ENCODE measurements at places on chromosomes 6 and 20.

DNA sequence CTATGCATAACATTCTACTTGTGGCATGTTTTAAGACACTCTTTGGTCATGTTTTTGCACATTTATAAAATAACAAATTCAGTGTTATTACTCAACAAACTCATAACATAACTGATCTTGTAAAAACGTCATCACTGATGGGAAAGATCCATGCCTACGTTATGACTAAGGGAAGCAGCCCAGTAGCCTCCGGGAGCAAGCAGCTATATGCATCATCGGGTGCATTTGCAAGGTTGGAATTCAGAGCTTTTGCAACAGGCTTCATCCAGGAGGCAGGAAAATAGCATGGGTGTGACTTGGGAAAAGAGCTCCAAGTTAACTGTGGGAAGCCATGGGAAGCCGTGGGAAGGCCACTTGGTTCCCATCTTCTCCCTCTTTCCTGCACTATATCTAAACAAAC is 271.6 kb upstream of the SGK1 start:
- no peak for DNase-seq

DNA sequence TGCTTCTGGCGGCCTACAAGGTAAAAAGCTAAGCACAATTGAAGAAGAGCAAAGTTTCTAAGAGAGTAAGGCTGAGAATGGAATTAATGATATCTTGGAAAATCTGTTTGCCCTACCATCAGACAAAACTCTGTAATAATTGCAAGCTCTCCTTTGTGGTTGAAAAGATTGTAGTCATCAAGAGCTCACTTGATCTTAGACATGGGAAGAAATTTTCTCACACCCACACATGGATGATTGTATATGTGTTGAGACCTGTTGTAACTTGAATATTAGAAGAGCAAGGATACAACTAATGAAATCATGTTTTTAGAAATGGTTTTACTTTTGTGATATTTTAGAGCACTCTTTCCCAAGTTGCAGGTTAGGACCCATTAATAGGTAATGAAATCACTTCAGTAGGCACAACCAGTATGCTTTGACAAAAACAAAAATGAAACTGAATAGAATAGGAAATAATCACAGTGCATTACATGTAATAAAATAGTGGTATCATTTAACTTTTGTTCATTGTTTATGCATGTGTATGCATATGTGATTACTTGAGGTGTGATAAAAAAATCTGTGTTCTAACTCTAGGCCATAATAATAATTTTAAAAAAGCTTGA is 14.0 kb downstream of the DCBLD1 start:
- DNase-seq: no peak

GRCh38 chr20:46285072-46285471 is 23.2 kb downstream of the CDH22 start:
- DNase-seq: no peak

- no peak for DNase-seq
These were observed 2.2 kb upstream of the TOMM6 start for GRCh38 chr6:41785254-41785653.

DNA sequence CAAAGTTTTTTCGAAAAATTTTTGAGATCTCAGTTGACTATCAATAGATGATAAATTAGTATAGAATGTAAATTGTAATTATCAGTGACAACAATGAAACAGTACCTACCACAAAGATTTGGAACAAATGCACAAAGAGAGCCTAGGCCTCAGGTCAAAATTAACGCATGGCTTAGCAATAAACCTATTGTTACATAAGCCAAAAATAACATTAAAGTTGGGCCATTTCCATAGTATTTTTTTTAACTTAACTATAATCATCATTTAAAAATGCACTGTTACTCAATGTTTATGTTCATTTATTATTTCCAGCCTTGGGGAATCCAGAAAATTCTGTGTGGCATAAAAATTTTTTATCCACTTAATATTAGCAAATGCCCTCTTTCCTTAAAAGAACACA is 117.0 kb downstream of the EPB41L2 start:
- no peak for DNase-seq

DNA sequence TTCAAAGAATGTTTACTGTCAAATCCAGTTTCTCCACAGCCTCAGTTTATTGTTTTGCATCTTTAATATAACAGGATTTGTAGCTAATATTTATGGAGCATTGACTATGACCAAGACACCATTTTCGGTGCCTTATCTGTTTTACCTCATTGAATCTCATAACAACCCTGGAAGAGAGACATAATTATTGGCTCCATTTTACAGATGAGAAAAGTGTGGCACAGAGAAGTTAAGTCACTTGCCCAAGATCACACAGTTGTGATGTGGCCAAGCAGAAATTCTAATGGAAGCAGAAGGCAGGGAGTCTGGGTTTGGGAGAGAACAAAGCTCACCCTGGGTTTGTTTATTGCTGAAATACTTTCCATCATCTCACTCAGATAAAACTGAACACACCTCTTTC is 17.5 kb upstream of the NFATC2 start:
- no peak for DNase-seq

GRCh38 chr20:41293269-41294037 is 24.1 kb downstream of the ZHX3 start:
- DNase-seq: no peak

- DNase-seq: no peak
These were observed 7.7 kb downstream of the ZHX3 start for GRCh38 chr20:41309817-41310216.

DNA sequence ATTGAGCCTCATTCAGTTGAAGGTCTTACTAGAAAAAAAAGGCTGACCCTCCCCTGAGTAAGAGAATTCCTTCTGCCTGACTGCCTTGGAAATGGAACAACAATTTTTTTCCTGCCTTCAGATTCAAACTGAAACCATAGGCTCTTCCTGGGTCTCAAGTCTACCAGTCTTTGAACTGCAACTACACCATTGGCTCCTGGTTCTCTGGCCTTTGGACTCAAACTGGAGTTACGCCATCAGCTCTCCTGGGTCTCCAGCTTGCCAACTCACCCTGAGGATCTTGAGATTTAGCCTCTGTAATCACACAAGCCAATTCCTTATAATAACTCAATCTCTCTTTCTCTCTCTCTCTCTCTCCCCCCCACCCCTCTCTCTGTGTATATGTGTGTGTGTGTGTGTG is 36.0 kb upstream of the SNX9 start:
- no peak for DNase-seq

DNA sequence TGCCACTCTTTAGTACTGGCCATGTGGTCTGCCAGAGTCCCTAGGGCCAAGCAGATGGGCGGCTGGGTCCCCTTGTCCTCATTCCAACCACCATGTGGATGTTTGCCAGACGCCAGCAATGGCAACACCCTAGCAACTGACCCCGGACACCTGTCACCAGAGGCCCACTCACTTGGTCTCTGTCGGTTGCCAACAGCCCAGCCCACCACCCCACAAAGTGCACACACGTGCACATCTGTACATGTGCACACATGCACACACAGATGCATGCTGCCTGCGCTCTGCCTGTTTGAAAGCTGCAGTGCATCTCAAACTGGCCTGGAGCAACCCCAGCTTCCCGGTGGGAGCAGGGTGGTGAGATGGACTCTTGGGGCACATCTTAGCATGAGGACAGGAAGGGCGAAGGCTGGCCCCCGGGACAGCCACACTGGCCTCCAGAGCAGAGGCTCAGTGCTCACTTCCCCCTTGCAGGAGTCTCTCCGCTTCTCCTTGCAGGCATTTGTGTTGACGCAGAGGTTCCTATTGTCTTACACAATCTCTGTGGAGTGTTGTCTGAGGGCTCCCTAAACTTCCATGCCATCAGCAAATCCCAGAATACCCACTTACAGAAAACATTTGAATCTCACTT is 54.0 kb downstream of the PSMG4 start:
- no peak for DNase-seq

DNA sequence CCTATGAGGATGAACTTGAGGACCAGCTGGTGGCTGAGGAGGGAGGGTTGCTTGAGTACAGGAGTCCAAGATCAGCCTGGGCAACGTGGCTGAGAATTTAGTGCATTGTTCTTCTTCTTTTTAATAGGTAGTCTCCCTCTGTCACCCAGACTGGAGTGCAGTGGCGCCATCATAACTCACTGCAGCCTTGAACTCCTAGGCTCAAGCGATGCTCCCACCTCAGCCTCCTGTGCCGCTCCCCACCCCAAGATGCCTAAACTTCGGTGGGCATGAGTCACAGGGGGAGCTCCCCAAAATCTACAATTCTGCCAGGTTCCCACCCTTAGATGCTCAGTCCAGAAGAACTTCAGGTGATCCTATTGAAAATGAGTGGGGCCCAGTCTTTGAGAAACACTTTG is 21.4 kb downstream of the FAM50B start:
- DNase-seq: no peak

- DNase-seq: no peak
These were observed 202.0 kb upstream of the RNF24 start for GRCh38 chr20:4217349-4217841.

DNA sequence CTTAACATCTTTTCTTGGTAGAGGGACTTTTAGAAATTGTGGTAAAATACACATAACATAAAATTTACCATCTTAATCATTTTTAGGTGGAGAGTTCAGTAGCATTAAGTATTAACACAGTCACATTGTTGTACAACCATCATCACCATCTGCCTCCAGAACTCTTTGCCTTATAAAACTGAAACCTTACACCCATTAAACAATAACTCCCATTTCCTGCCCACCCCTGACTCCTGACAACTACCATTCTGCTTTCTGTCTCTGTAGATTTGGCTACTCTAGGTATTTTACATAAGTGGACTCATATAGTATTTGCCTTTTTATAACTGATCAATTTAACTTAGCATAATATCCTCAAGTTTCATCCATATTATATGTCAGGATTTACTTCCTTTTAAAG is 88.7 kb downstream of the ZHX3 start:
- no peak for DNase-seq

- no peak for DNase-seq
These were observed 48.7 kb downstream of the EYA4 start for GRCh38 chr6:133289733-133290306.

DNA sequence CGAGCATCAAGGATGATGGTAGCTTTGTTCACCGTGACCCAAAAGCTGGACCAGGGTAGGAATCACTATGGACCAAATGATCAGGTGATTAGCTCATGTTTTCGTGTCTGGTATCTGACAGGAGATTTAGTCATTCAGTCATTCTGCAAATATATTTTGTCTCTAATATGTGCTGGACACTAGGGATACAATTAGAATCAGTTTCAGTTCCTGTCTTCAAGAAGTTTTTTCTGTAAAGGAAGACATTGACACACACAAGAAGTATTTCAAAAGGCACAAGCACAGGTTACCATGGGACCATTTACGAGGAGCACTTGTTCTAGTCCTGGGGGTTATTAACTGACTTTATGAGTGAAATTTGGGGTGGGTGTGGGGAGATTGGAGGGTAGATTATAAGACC is 244.9 kb downstream of the HIVEP2 start:
- DNase-seq: no peak

DNA sequence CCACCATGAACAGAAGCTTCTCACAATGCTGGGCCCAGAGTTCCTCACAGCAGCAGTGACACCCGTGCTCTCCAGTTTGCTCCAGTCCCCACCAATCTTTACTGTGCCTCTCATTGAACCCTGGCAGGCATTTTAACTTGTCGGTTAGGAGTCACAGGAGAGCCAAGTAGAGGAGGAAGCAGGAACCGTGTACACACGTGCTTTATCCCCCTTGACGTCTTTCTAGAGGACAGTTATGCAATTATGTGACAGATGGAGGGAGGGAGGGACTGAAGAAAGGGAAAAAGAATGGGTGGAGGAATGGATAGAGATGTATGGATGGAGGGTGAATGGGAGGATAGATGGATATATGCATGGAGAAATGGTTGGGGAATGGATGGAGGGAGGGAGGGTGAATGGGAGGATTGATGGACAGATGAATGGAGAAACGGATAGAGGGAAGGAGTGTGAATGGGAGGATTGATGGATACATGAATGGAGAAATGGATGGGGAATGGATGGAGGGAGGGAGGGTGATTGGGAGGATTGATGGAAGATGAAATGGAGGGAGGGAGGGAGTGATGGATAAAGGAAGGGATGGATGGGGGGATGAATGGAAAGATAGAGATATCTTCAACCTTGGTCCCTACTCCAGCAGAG is 26.0 kb downstream of the RBM38 start:
- DNase-seq: no peak

GRCh38 chr6:128694303-128695009 is 174.1 kb upstream of the PTPRK start:
- no peak for DNase-seq

DNA sequence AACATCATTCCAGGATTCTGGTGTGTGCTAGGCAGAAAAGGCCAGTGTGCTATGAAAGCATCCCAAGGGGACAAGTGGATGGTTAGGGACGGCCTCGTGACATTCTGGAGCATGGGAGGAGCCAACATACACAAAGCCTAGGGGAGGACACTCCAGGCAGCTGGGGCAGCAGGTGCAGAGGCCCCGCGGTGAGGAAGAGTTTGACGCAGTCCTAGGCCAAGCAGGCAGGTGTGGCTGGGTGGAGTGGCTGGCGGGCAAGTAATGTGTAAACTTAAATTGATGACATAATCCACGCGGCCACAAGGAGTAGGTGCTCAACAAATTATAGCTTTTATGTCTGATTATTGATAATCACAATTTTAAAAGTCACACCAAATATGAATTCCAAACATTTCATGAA is 93.6 kb downstream of the TMEM242 start:
- DNase-seq: no peak

DNA sequence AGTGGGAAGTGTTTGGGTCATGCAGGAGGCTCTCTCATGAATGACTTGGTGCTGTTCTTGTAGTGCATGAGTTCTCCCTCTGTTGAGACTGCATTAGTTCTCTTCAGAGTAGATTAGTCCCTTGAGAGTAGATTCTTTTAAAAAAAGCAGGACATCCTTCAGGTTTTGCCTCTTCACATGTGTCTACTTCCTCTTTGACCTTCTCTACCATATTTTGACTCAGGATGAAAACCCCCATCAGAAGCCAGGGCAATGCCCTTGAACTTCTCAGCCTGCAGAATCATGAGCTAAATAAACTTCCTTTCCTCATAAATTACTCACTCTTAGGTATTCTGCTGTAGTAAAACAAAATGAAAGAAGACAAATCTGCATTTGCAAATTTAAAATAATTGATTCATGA is 170.3 kb downstream of the CD109 start:
- no peak for DNase-seq

DNA sequence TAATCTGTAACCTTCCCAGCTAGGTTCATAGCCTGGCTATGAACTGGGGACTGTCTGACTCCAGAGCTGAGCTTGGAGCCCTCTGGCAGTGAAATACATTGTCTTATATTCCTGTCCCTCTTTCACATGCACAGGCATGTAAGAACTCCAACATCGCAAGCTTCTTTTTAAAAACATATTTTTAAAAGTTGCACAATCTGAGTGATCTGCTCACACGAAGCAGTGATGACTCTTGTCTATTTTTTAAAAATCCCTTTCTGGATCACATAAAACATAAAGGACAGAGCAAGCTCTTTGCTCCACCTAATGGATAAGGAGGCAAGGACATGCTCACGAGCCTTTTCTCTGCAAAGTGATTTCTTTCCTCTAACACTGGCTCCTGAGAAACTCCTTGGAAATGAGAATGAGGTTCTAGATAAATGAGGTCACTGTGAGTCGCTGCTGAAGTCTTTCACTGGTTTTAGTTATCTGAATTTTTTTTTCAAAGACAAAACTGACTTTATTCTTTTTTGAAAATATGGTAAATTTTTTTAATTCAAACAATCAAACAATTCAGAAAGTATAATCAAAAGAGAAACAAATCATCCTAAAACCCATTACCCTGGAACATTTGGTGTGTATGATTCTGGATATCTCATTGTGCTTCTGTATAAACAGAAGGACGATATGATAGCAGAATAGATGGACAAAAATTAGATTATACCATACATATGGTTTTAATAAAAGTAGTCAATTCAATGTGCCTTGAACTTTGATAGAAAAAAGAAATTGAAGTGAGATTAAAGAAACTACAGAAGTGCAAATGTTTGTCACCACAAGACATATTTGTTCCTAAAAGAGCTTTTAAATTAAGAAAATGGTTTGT is 30.8 kb downstream of the IL20RA start:
- DNase-seq: no peak

All from stimulated activated CD4-positive, alpha-beta T cell treated with anti-CD3 and anti-CD28 coated beads, Interleukin-15, amount 100 ng/mL, for 1 hour (primary cell).